Effector memory CD4-positive, alpha-beta T cell (primary cell): ENCODE measurements at places on chromosomes 5 and 9.

- DNase-seq: no peak
These were observed 2.0 kb upstream of the SPINK9 start for GRCh38 chr5:148333262-148333849.

DNA sequence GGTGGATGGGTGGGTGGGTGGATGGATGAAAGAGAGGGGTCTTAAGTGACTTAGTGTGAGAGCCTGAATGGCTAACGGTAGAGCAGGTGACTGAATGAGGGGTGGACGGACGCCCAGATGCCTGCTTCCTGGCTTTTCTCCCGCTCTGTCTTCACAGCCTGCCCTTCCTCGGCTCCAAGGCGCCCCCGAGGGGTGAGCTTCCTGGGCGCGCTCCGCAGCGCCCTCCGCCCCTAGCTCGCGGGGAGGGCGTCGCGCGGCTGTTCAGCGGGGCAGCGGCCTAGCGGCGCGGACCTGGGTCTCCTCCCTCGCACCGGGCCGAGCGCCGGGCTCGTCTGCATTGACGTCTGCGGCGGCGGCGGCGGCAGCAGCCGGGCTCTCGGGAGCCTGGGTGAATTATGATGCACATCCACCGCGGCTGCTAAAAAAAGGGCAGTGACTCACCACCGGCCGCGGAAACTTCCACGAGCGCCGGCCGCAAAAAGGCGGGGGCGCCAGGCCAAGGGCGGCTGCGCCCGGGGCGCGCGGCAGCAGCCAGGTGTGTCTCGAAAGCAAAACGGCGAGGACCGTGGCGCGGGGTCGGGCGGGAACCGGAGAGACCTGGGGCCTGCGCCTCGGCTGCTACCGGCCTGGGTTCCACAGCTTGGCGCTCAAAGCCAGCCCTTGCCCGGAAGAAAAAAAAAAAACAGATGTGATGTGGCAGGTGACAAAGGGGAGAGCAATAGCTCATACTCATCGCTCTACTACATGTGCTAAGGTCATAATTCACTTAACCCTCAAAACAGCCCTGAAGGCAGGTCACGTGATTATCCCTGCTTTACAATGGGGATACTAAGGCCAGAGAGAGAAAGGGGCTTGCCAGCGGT lies 143.0 kb upstream of the ADRA1B start:
- peak; percentile 29 for DNase-seq

- DNase-seq: no peak
These were observed 355.3 kb downstream of the ZSWIM6 start for GRCh38 chr5:61687371-61687770.

DNA sequence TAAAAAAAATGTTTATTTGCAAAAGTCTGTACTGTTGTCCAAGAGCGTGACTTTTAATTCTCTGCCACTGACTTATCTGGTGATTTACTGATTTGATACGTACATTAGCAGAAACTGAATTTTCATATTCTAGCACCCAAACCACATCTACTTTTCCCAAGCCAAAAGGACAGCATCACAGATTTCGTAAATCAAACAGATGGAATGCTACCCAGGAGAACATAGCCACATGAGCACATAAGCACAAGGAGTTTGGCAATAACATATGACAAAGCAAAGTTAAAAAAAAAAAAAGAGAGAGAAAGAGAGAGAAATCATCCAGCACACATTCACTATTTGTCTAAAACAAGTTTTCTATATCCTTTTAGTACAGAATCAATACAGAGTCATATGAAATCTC lies 83.7 kb downstream of the HINT1 start:
- DNase-seq: no peak

GRCh38 chr5:109693535-109694400 lies 4.0 kb downstream of the MAN2A1 start:
- DNase-seq: no peak

- no peak for DNase-seq
These were observed 27.3 kb downstream of the RXRA start for GRCh38 chr9:134353539-134353938.

DNA sequence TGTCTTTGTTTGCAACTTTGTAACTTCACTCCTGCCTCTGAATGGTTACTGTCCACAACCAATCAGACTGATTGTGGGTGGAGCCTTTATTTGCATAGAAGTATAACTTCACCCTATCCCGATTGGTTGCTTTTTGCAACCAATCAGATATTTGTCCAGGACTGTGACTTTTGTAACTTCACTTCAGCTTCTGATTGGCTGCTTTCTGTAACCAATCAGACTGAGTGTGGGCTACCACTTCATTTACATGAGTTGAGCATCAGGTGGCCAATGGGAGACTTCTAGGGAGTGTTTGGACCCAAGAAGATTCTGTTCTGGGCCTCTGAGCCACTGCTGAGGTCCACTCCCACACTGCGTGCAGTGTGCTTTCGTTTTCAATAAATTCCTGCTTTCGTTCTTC lies 1810.7 kb upstream of the CDH6 start:
- DNase-seq: no peak

DNA sequence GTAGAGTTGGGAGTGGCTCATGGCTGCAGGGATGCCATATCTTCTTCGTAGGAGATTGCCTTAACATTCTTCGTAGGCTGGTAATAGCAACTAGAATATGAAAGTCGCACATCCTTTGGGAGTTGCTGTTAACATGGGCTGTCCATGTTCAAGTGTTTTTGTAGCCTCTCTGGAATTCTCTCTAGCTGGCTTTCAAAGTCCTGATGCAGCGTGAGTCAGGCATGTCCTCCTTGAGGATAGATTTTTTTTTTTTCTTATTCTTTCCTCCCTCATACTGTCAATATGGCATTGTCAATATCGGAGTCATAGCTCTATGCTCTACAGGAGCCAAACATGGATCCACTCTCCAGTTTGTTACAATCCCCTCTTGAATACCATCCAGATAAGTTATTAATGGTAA lies 494.8 kb upstream of the WWC1 start:
- DNase-seq: no peak

DNA sequence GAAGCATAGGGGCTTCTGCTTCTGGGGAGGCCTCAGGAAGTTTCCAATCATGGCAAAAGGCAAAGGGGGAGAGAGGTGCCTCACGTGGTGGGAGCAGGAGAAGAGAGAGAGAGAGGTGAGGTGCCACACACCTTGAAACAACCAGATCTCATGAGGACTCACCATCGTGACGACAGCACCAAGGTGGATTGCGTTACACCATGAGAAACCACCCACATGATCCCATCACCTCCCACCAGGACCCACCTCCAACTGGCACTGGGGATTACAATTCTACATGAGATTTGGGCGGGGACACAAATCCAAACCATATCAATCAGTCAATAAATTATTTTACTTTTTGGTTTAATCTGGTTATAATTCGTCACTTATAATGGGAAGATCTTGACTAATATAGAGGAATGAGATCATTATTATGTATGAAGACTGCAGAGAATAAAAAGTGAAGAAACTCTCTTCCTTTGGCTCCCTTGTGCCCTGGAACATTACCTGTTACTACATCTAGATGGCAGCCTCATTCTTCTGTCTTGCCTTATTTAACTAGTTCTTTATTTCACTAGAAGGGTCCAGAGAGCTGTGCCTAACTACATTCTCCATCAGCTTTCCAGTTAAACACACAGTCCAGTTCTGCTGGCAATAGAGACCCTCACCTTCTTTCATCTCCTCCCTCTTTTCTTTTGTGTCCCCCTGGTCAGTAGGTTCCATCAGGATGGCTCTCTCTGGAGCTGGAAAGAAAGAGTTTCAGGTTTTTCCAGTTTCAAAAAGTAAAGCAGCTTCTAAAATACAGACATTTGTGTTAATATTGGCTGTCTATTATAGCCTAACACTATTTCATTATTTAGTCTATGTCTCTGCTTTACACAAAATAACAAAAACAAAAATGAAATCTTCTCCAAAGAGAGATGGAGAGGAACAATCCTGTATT lies 21.7 kb upstream of the SPINK7 start:
- no peak for DNase-seq

- DNase-seq: no peak
These were observed 101.8 kb upstream of the TAF11L2 start for GRCh38 chr5:17396247-17396646.

DNA sequence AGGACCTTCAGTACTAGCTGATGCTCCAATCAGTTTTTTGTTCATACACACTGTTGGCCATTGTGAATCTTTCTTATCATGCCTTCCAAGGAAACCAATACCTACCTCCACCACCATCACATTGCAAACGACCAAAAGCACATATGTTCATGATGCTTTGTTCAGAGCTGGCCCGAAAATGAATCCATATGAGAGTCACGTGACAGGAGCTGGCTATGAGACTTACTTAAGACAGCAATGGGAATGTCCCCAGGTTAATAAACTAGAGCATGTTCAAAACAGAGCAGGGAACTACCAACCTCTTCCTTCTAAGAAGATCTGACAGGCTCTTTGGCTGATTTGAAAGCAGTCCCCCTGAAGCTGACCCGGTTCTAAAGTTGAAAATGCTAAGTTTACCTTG lies 93.5 kb downstream of the FGF1 start:
- DNase-seq: no peak

DNA sequence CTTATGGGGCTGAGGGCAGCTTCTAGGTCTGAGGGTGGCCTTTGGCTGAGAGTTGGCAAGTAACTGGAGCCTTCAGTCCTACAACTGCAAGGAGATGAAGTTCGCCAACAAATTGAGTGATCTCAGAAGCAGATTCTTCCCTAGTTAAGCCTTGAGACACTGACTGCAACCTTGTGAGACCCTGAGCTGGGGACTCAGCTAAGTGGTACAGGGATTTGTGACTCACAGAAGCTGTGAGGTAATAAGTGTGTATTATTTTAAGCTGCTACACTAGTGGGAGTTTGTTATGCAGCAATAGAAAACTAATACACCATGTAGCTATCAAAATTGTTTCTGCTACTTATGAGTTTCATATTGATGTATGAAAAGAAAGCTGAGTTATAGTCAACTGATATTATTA lies 279.2 kb downstream of the PIK3R1 start:
- DNase-seq: no peak

DNA sequence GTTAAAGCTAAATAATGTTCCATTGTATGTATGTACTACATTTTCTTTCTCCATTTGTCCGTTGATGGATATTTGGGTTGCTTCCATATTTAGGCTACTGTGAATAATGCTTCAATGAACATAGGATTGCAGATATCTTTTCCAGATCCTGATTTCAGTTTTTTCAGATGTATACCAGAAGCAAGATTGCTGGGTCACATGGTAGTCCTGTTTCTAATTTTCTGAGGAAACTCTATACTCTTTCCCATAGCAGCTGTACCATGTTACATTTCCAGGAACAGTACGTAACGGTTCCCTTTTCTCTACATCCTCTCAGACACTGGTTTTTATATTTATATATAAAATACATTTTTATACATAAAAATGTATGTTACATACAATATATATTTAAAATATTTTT lies 121.8 kb downstream of the GCNT1 start:
- DNase-seq: no peak

DNA sequence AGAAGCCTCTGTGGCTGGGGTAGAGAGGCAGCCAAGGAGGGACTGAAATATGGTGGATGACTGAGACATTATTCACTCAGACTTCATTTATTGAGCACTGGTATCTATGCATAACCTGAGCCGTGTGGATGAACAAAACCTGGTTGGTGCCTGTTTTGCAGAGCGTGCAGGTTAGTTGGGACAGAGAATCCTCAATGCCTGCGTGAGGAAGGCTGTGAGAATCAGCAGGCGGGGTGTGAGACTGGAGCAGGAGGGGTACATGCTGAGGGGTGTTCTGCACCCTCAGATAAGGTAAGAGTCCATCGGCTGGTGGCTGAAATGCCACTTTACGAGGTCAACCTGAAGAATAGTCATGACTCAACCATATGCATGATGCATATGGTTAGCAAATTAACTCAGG lies 271.6 kb downstream of the MED10 start:
- no peak for DNase-seq

DNA sequence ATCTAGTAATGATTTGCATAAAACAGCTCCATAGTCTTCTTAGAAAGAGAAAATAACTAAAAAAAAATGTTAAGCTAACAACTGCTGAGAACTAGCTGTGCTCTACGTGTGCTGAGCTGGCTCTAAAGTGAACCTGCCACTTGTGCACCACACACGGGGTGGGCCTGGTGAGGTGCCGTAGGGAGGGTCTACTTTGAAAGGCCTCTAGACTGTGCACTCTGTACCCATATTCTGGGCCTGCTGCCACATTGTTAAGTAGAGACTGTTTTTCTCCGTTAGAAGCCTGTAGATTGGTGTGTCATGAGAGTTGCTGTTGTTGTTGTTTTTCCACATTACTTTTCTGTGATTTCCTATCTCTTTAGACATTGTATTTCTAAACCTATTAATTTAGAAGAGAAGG lies 93.9 kb downstream of the CD180 start:
- no peak for DNase-seq

- DNase-seq: no peak
These were observed 483.4 kb downstream of the PLK2 start for GRCh38 chr5:57976506-57976905.
